ENCODE measurements at places on chromosomes 3 and 15. TPM values are rescaled to one million over a fixed set of nuclear protein-coding genes. Genes with fewer than 3 reads are reported as not detected.

DNA sequence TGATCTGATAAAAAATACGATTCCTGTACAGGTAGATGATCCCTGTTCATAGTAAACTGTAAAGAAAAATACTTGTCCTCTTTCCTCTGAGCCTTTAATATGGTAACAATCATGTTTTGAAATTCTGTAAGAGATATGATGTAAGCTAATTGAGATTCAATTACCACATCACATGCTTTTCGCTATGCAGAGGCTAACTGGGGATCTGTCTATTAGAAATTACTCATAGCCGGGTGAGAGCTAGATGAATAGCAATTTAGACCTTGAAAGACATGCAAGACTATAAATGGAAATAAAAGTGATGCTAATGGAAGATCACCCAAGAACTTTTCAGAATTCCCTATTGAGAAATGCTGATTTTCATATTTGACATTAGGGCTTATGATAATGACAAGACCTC lies 579.9 kb upstream of the ZNF717 start:
- no peaks in the 10 kb centered on the region for H3K27me3 ChIP-seq
- H3K4me3 ChIP-seq = no peak overlapping the region
- H3K4me1 ChIP-seq = no peaks in the 10 kb centered on the region
- DNase-seq = no peak
- H3K36me3 ChIP-seq = no peaks in the 10 kb centered on the region

- H3K36me3 ChIP-seq = no peaks in the 10 kb centered on the region
- no peak overlapping the region for H3K27ac ChIP-seq
- no peak for DNase-seq
- peaks cover 6% of the 10 kb centered on the region for H3K4me1 ChIP-seq
- H3K4me3 ChIP-seq = no peak overlapping the region
These were observed 103.2 kb downstream of the PPP2R3A start for GRCh38 chr3:136068708-136069107.

GRCh38 chr3:170766253-170766652 lies 103.7 kb downstream of the RPL22L1 start:
- H3K27ac ChIP-seq = no peak overlapping the region
- no peaks in the 10 kb centered on the region for H3K4me1 ChIP-seq
- no peak for DNase-seq
- H3K36me3 ChIP-seq = no peaks in the 10 kb centered on the region
- H3K27me3 ChIP-seq = peaks cover 16% of the 10 kb centered on the region
- H3K4me3 ChIP-seq = no peak overlapping the region

- H3K27ac ChIP-seq = peak overlapping the region; percentile 20
- H3K4me1 ChIP-seq = peaks cover 18% of the 10 kb centered on the region
- no peaks in the 10 kb centered on the region for H3K27me3 ChIP-seq
- H3K36me3 ChIP-seq = peaks cover 9% of the 10 kb centered on the region
- H3K4me3 ChIP-seq = peak overlapping the region; percentile 44
- DNase-seq = peak; percentile 50
These were observed 26.1 kb downstream of the TAMM41 start for GRCh38 chr3:11820531-11821041.

TMEM44 gene
- 19.6 TPM for total RNA-seq

TXNRD3 gene
- total RNA-seq = 1.9 TPM
